ENCODE measurements at places on chromosomes 6 and 20.

GRCh38 chr6:10520468-10520867, 683 bp upstream of the GCNT2 start:
- DNase-seq, result no peak

- no peak for DNase-seq
Observed at GRCh38 chr6:132865364-132865763, 51.0 kb downstream of the RPS12 start.

DNA sequence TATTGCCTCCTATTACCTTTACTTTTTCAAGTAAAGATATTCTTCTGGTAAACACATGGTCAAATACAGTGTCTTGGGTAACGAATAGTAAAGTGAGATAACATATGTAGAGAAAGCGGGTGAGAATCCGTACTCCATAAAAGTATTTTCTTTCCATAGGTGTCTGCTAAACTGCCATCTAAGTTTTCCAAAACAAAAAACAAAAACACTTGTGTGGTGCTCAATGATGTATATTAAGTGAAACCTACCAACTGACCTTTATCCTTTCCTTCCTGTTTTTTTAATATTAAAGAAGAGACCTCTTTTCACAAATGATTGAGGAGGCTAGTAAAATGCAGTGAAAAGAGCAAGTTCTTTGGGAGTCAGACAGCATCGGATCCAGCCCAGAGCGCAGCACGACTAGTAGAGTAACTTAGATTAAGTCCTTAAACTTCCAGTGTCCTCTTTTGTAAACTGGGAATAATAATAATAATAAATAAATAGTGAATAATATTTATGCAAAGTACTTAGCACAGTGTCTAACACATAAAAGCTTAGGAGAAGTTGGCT, 437 bp upstream of the CDKAL1 start:
- no peak for DNase-seq

- no peak for DNase-seq
Observed at GRCh38 chr6:119676961-119677360, 327.4 kb upstream of the MAN1A1 start.

- no peak for DNase-seq
Observed at GRCh38 chr6:142934599-142934998, 10.4 kb downstream of the HIVEP2 start.

GRCh38 chr20:651713-652614, 1.0 kb downstream of the SRXN1 start:
- DNase-seq, result no peak

- DNase-seq, result no peak
Observed at GRCh38 chr6:168195712-168196111, 116.7 kb upstream of the FRMD1 start.

DNA sequence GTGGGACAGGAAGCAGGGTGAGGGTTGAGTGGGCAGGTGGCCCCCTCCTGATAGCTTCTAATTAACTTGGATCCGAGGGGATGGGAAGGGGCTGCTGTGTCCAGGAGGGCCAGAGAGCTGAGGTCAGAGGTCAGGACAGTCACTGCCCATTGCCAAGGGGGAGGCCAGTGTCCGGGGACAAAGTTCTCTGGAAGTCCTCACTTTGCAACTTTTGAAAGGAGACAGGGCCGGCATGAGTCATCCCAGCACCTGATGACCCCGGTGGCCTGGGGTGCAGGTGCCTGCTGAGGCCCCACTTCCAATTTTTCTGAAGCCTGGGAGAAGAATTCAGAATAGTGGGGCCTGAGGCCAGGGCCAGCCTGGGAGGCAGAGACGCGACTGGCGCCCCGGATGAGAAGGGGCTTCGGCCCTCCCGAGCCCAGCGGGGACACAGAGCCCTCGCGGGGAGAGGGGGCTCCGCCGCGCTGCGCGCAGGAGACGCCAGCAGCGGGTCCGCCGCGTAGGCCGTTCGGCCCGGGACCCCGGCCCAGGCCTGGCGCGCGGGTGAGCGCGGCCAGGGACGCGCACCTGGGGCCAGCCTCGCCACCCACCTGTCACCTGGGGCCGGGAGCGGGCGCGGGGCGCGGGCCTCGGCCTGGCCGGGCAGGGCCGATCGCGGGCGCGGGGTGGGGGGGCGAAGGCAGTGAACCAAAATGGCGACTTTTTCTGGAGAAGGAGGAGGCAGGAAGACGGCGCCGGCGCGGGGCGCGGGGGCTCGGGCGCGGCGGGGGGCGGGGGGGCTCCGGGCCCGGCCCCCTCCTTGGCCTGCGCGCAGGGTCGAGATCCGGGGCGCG, 586 bp downstream of the ZNF512B start:
- DNase-seq, result no peak

Data from NCI-H1436 (cell line).